ENCODE measurements at places on chromosomes 16 and 17.

DNA sequence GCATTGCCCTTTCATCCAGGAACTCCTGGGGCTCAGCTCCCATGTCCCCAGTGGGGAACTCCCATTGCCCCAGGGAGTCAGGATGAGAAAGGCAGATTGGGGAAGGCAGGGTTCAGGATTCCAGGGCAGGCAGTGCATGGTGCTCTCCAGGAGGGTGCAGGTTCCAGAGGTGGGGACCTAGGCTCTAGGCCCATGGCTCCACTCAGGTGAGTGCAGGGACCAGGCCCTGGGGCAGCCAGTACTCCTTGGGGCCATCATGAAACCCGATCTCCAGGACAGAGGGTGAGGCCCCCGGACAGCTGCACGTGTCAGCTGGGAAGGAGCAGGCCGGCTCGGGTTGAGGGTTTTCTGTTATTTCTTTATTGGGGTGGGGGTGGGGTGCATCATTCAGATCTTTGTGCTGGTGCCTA lies 1.3 kb upstream of the MTSS2 start:
- no peak for DNase-seq

DNA sequence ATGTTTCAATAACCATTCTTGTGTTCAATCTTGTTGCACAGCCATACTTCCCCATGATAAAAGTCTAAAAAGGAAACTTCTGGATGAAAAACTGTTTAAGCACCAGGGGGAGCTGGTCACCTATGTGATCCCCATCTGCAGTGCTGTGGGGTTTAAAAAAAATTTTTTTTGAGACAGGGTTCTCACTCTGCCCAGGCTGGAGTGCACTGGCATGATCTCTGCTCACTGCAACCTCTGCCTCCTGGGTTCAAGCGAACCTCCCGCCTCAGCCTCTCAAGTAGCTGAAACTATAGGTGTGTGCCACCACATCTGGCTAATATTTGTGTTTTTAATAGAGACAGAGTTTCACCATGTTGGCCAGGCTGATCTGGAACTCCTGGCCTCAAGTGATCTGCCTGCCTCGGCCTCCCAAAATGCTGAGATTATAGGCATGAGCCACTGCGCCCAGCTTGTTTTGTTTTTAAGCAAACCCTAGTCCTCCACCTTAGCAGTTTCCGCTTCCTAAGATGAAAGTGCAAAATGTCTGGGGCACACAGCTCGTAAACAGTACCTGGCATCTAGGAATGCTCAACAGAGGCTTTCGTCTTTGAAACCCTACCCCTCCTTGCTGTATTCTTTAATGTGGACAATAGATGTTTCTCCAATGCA lies 25.4 kb downstream of the DNAJA2 start:
- no peak for DNase-seq

DNA sequence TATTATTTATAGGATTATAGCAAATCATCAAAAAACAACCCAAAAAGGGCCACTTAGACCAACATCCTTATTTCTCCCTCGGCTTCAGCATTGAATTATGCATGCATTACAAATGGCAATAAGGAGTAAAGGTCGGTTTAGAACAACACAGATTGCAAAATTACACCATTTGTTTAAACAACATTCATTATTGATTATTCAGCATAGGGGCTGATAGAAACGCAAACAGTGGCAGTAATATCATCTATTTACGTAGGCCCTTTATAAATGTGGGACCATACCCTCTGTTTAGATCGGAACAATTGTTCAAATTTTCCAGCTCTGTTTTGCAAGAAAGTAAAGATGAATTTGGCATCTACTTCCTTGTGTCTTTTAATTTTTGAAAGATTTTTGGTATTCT lies 153.3 kb downstream of the WWOX start:
- DNase-seq = no peak

GRCh38 chr16:62190426-62190825 lies 154.2 kb upstream of the CDH8 start:
- no peak for DNase-seq

- DNase-seq = no peak
These were observed 131.6 kb downstream of the MRTFB start for GRCh38 chr16:14202697-14203096.
